ENCODE measurements at places on chromosomes 13 and 19.

DNA sequence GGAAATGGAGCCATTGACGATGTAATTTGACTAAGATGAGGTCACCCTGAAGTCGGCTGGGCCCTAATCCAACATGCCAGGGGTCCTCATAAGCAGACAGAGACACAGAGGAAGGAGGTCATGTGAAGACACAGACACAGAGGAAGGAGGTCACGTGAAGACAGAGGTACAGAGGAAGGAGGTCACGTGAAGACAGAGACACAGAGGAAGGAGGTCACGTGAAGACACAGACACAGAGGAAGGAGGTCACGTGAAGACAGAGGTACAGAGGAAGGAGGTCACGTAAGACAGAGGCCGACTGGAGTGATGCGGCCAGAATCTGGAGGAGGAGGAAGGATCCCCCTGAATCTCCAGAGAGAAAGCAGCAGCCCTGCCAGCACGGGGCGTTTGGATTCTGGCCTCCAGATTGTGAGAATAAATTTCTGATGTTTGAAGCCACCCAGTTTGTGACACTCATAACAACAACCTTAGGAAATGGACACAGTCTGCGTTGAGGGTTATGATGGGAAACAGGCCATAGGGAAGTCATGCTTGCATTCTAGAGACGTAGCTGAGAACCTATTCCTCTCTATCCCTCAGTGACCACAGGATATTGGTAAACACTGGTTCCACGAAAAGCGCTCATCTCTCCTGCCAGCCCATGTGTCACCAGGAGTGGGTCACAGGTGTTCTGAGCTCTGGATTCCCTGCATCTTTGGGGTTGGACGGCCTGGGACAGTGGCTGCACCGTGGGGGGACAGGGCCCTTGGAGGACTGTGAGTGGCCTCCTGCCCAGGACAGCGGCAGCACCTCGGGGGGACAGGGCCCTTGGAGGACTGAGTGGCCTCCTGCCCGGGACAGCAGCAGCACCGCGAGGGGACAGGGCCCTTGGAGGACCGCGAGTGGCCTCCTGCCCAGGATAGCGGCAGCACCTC lies 108.5 kb downstream of the SOX1 start:
- no peak for DNase-seq

GRCh38 chr19:610071-610800 lies 20.6 kb downstream of the HCN2 start:
- DNase-seq: no peak

DNA sequence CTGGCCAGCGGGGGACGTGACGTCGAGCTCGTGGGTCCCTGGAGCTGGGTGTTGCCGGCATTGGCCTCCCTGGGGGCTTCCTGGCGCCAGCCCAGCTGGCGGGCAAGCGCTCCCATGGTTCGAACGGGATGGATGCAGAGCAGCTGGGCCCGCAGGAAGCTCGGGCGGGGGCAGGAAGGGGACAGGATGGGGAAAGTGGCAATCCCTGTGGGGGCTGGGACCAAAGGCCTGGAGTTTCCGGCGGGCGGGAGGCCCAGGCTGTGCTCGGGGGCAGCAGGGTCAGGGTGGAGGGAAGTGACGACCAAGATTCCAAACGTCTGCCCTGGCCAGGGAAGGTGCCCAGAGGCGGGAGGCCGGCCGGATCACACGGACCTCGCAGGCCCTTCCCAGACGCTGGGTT lies 19.3 kb downstream of the PALM start:
- no peak for DNase-seq

GRCh38 chr13:45564133-45564776 lies 51.3 kb downstream of the ERICH6B start:
- DNase-seq: no peak

- DNase-seq: no peak
Measured at GRCh38 chr13:109509154-109509900, 277.1 kb downstream of the IRS2 start.

DNA sequence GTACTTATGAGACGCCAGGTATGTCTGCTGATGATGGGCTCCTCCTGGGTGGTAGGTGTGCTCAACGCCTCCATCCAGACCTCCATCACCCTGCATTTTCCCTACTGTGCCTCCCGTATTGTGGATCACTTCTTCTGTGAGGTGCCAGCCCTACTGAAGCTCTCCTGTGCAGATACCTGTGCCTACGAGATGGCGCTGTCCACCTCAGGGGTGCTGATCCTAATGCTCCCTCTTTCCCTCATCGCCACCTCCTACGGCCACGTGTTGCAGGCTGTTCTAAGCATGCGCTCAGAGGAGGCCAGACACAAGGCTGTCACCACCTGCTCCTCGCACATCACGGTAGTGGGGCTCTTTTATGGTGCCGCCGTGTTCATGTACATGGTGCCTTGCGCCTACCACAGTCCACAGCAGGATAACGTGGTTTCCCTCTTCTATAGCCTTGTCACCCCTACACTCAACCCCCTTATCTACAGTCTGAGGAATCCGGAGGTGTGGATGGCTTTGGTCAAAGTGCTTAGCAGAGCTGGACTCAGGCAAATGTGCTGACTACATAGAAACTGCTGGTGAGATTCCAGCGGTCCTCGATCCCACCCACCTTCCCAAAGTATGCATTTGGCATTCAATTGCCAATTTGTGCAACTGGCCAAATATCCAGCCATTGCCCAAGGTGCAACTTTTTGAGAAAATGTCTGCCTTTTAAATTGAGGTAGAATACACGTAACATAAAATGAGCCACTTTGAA lies 10.2 kb downstream of the OR2Z1 start:
- no peak for DNase-seq

- DNase-seq: no peak
Measured at GRCh38 chr13:86052141-86052540, 252.9 kb upstream of the SLITRK6 start.

GRCh38 chr19:15251010-15251748 lies 18.9 kb upstream of the EPHX3 start:
- DNase-seq: no peak

- no peak for DNase-seq
Measured at GRCh38 chr13:20719783-20720182, 16.3 kb downstream of the IL17D start.

DNA sequence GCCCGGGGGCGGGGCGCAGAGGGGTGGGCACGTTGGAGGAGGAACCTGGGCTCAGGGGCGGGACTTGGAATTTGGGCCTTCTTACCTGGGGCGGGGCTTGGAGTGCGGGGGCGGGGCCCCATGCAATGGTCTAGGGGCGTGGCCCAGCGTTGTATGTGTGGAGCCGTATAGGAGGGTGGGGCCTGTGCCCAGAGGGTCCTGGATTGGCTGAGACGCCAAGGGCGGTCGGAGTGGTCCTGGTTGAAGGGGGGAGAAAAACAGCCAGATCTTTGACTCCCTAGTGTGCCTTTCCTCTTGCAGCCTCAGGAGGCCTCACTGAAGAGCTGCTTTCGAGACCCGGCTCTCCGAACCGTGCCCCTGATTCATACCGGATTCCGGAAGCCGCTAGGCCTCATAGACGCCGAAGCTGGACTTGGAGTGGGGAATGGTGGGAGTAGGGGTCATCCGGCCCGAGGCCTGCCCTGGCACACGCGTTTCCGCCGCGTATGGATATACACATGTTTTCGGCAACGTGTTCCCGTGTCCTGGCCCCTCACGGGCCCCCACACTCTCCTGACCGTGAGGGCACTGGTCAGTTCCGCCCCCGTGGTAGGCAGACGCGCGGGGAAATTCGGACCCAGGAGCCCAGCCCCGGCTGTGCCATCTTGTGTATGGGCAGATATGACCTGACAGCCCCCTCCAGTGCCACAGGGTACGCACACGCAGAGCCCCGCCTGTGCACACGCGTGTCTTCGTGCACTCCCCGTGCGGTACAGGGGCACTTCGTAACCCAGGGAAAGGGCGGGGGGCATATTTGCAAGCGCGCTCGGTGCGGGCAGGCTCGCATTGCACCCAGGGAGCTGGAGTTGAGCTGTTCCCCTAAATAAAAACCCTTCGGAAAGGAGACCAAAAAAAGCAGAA lies 661 bp upstream of the PRR12 start:
- DNase-seq: peak; percentile 70

DNA sequence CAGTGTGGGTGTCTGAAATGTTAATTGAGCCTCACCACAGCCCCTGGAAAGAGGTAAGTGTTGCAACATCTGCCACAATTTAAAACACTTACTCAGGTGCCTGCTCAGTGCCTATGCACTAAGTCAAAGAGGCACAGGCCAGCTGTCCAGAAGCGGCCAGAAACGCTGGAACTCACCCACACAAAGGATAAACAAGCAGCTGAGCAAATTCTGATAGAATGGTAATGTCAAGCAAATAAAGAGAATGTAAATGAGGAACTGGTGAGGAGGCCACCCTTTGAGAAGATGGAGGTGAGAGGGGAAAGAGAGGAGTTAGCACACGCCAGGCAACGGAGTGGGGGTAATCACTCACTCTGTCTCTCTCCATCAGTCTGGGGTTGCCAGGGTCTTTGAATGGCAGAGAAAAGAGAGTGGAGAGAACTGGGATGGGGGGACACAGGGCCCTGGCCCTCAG lies 67.7 kb upstream of the SERP2 start:
- no peak for DNase-seq

DNA sequence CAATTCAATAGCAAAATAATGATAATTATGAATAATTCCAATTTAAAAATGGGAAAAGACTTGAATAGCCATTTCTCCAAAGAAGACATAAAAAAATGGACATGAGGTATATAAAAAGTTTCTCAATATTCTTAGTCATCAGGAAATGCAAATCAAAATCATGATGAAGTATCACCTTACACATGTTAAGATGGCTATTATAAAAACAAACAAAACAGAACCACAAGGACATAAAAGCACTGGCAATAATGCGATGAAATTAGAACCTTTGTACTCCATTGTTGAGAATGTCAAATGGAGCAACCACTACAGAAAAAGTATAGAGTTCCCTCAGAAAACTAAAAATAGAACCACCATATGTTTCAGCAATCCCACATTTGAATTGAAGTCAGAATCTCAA lies 1186.1 kb downstream of the SLITRK5 start:
- DNase-seq: no peak

DNA sequence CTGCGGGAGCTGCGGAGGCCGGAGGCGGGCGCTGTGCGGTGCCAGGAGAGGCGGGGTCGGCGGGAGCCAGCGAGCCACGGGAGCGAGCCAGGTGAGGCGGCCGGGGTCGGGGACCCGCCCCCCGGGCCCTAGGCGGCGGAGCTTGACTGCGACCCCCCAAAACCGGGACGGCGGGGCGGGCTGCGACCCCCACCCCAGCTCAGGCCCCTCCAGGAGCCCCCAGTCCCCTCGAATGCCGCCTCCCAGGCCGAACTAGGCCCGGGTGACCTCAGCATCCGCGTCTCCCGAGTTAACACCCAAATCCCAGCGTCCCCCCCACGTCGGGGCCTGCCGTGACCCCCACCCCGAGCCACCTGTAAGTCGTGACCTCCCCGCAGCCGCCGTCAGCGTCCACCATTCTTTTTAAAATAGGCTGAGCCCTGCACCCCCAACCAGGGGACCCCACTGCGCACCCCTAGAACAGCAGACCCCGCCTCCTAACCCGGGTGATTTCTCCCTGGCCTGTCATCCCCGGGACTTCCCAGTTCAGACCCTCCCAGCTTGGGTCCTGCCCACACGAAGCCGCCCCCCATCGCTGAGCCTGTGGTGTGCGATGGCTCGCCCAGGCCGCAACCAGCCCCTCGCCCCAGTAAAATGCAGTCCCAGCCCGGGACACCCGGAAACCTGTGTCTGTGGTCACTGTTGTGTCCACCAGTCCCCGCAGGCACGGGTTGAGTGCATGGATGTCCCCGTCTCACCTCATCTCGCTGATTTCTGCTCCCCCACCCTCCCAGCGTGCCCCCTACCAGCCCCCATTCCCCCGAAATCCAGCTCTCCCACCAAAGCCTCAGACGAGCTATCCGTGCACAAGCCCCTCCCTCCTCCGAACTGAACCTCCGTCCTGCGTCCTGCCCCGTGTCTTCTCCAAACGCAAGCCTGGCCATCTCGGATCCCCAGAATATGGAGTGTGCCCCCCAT lies 551 bp downstream of the FZR1 start:
- DNase-seq: peak; percentile 8

- no peak for DNase-seq
Measured at GRCh38 chr13:43019811-43020210, 3.6 kb upstream of the DNAJC15 start.
